GM12892 (cell line): ENCODE measurements at places on chromosomes 6 and 20.

DNA sequence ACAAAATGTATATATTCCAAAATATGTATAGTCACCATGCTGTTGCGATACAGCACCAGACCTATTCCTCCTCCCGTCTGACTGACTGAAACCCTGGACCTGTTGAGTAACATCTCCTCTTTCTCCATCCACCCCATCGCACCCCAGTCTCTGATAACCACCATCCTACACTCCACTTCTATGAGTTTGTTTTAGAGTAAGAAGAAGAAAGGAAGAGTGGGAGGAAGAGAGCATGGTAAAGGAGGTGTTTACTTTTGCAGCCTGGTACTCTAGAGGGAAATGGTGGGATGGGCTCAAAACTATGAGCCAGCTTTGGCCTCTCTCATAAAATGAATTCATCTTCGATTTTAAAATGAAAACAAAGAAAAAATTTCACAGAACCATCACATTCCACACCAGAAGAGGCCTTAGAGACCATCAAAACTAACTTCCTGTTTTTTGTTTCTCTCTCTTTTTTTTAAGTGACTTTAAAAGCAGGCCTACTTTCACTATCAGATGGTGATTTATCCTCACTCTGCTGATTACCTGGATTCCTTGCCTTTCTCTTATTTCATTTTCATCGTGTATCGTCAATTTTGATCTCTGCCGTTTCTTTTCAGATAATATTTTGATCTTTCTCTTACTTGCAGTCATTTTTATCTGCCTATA is 16.8 kb upstream of the FUCA2 start:
- no peak for DNase-seq

GRCh38 chr6:108616544-108616943 is 55.8 kb downstream of the FOXO3 start:
- no peak for DNase-seq

DNA sequence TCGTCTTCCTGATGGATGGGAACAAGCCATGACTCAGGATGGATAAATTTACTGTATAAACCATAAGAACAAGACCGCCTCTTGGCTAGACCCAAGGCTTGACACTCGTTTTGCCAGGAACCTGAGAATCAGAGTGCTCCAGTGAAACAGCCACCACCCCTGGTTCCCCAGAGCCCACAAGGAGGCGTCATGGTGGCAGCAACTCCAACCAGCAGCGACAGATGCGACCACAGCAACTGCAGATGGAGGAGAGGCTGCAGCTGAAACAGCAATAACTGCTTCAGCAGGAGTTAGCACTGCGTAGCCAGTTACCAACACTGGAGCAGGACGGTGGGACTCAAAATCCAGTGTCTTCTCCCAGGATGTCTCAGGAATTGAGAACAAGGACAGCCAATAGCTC is 100.9 kb upstream of the SAMD5 start:
- no peak for DNase-seq

DNA sequence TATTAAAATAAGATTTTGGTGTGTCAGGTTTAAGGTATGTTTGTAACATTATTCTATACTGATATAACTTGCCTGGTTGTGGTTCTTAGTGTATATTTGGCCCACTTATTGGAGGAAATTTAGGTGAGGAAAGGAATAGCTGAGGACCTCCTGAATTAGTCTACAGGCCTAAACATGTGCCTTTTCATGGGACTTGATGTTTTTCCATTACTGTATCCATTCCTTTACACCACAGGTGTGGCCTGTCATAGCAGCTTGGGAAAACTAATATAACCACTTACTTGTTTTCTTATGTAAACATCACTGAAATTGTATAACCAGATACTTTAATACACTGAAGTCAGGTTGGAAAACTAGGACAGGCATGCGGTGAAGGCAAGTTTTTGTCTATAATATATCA is 27.6 kb downstream of the BCKDHB start:
- DNase-seq = no peak

- DNase-seq = no peak
Measured at GRCh38 chr20:19888269-19888671, 128.9 kb upstream of the NAA20 start.

DNA sequence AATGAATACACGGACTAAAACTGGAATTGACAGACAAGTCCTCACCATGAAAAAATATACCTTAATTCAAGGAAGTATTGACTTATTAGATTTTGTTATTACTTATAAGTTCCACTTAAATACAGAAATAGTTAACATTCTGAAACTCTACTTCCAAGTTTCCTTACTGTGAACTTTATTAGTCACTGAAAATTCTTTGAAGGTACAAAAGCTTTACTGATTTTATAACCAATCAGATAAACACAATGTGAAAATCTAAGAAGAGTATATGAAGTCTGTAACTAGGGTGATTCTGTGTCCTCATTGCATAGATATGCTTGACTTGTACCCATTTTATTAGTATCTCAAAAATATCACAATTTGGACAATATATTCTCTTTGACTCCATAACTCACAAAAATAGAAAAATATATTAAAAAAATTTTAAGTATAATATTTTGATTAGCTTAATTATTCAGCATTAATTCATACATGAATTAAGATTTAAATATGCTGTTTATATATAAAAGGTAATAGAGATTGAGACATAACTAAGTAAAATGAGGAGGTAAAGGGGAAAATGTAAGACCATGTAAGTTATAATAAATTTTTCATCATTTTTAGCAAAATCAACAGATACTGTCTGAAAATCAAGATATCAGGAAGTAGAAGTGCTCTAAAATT is 6.6 kb downstream of the NAPB start:
- no peak for DNase-seq

GRCh38 chr6:55239099-55239498 is 64.8 kb downstream of the HCRTR2 start:
- DNase-seq = no peak

DNA sequence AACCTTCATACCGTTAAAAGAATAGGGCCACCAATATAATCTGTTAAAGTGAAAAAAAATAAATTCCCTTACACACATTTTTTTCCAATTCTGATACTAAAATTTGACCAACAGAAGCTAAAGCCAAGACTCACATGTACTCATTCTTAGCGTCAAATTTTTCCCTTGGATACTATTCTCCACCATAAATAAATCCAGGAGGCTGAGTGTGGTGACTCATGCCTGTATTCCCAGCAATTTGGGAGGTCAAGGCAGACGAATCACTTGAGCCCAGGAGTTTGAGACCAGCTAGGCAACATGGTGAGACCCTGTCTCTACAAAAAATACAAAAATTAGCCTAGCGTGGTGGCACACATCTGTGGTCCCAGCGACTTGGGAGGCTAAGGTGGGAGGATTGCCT is 43.9 kb downstream of the SCML4 start:
- no peak for DNase-seq

GRCh38 chr20:1341561-1342265 is 12.8 kb upstream of the SDCBP2 start:
- no peak for DNase-seq

- DNase-seq = no peak
Measured at GRCh38 chr6:138571585-138572166, 72.4 kb upstream of the NHSL1 start.

- no peak for DNase-seq
Measured at GRCh38 chr20:48676795-48677460, 150.9 kb downstream of the PREX1 start.
